ENCODE measurements at places on chromosomes 1 and 21. TPM values are rescaled to one million over a fixed set of nuclear protein-coding genes. Genes with fewer than 3 reads are reported as not detected.

- DNase-seq = no peak
Observed at GRCh38 chr1:58823481-58824010, 39.7 kb upstream of the JUN start.

The SH3BGR gene
- 1.4 TPM for total RNA-seq

DNA sequence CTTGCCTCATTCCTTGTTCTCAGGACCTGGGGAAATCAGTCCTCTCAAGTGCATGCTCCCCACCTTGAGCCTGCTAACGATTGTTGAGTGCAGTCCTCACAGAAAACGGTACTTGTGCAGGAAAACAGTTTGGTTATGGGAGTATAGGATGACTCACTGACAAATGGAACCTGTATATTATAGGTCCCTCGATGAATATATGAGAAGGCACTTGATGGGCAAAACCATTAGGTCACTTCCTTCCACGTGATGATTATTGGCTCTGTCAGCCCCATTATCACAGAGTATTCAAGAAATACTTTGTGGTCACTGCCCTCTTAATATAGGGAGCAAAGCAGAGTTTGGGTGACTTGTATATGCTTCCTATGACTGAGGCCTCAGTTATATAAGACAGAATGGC, 6.2 kb downstream of the CCDC17 start:
- no peak for DNase-seq

DNA sequence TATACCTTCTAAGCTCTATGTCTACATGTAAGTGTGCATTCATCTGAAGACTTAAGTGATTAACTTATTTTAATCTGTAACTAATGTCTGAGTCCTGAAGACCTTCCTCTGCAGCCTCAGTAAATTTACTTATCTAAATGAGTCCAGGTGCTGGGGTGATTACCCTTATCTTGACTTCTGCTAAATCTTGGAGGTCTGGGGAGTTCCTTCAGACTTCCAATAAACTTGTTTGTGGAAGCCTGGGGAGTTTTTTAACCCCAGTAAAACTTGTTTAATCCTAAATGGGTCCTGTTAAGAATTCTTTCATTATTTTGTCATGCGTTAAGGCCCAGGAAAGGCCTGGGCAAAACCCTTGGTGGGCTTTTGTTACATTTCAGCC, 37.0 kb downstream of the RSPH1 start:
- no peak for DNase-seq

The FMO2 gene
- total RNA-seq = not detected

GRCh38 chr1:1337793-1338147, 6.7 kb downstream of the TAS1R3 start:
- peak; percentile 78 for DNase-seq

- DNase-seq = no peak
Observed at GRCh38 chr1:227612658-227613057, 49.3 kb downstream of the ZNF678 start.

The SMCP gene
- total RNA-seq = not detected

DNA sequence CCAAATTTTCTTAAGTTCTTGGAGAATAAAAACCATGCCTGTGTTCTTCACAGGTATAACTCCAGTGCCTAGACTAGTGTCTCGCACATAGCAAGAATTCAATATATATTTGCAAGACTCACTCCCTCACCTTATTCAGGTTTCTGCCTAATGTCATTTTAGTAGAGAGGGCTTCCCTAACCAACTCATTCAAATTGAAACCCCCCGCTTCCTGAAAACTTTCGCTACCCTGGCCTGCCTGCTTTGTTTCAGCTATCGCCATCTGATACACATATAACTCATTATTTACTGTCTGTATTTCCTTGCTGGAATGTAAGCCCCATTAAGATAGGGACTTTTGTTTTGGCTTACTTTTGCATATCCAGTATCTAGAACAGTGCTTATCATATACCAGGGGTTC, 8.6 kb downstream of the YARS1 start:
- no peak for DNase-seq

DNA sequence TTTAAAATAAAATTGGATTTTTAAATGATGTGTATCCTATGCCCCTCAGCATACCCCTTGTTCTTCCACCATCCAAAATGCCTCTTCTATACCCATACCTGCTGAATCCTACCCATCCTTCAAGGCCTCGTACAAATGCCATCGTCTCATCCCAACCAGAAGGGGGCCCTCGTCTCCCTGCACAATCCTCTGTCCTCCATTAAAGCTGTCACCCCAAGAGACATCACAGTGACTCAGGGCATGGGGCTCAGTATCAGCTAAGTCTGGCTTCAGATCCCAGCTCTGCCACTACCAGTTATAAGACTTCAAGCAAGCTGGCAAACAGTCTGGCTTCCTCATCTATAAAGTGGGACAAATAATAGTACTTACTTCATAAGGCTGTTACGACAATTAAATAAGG, 23.8 kb downstream of the IGFN1 start:
- no peak for DNase-seq

DNA sequence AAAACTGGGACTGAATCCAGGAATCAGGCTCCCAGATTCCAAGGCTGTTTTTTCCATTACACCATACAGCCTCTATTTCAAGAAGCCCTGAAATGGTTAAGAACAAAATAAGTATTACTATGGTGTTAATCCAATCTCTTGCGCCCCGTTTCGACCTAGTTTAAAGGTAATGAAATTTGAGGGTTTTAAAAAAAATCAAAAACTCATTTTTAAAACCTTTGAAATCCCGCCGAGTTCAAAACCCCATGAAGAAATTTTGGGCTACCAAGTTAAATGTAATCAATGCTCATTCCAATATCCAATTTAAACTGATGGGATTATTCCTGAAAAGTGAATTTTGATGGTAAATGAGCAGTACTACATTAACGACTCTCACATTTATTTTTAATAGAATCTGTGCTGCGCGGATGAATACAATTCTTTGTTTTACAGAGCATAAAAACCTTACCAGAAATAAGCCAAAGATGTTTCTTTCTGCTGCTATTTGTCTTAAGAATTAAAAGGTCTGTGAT, 767 bp upstream of the EGLN1 start:
- DNase-seq = no peak

GRCh38 chr1:18711003-18711402, 80.4 kb downstream of the PAX7 start:
- DNase-seq = no peak

GRCh38 chr1:203668401-203668800, 41.8 kb downstream of the ATP2B4 start:
- no peak for DNase-seq

- no peak for DNase-seq
Observed at GRCh38 chr1:196607981-196608380, 259 bp downstream of the KCNT2 start.

The RHOU gene
- total RNA-seq = 0.51 TPM

GRCh38 chr1:38476111-38476849, 383.3 kb downstream of the RRAGC start:
- DNase-seq = no peak

DNA sequence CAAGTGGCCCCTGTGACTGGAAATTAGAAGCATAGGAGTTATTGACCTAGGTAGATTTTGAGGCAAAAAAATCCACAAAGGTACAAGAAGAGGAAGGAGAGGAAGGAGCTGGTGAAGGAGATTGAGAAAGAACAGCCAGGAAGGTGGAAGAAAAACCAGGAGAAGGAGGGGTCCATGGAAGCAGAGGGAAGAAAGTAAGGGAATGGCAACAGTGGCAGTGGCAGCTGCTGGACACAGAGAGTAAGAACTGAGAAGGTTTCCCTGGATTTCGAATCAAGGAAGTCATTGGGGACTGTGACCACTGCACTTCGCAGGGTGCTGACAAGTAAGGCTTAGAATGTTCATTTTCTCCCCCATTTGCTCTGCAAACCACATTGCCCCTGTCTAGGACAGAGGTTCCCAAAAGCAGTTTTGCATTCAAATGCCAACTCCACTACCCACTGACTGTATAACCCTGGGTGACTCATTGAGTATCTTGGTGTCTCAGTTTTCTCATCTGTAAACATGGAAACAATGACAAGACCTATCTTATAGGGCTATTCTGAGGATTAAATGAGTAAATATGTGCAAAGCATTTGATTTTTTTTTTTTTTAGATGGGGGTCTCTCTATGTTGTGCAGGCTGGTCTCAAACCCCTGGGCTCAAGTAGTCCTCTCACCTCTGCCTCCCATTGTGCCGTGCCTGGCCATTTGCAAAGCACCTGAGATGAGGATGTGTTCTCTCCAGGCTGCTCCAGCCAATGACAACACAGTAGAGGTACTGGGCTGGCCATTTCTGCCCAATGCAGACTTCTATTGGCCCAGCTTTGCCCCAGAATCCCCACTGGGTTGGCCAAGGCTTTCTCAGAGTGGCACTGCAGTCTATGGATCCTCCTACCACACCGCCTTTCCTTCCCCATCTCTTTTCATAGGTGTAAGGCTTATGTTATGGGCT, 9.3 kb upstream of the CAPN2 start:
- DNase-seq = no peak

DNA sequence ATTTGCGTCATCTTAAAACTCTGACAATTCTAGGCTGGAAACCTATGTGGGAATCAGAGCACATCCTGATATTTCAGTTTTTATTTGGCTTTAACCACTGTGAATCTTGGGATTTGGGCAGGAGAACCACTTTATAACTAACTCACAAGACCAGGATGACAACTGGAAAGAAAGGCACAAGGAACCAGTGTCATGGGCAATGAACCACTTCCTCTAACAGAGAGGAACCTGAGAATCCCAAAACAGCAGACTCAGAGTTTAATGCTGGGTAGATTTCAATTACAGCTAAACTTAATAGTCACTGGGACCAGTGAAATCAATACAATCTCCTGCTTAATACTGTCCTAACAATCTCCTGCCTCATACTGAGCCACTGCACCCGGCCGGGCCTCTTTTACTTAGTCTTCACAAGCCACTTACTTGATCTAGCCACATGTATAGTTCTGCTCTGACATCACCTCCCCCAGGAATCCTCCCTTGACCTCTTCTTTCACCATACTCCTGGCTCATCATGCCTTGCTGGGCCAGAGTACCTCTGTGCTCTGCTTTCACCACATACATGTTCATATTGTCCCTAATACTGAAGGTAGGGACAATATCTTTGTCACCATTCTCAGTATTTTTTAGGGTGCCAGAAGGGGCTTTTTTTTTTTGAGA, 20.2 kb upstream of the SLFNL1 start:
- no peak for DNase-seq

DNA sequence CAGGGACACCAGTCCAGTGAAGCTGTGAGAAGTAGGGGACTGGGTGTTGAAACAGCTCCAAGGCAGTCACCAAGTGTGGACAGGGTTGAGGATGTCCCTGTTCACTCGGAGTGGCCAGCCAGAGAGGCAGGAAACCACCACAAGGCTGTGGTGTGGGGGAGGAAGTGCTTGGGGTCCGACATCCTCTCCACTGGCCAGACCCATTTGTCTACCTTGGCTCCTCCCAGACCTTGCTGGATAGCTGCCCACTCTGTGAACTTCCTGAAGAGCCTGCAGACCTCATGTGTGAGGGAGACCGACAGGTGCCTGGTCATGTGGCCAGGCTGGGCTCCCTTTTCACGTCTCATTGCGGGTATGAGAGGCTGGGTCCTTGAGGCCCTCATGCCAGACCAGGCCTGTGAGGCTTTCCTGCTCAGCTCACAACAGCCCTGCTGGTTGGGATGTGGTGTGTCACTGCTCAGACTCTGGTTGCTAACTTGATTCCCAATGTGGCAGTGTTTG, 21.8 kb downstream of the CYP4B1 start:
- no peak for DNase-seq

DNA sequence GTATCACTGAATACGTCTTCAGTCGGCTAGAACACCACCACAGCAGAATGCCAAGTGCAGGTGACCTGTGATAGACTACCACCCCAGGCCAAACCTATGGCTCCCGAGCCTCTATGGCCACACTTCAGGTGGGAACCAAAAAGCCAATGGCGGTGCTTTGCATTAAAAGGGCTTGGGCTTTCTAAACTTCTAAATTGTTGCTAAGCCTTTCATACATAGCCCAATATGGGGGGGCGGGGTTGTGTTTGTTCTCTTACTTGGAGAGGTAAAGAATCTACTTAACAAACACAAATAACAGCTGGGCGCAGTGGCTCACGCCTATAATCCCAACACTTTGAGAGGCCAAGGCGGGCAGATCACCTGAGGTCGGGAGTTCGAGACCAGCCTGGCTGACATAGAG, 19.7 kb downstream of the USP48 start:
- DNase-seq = no peak

- peak; percentile 62 for DNase-seq
Observed at GRCh38 chr21:44709426-44710293, 1.7 kb downstream of the TSPEAR start.

- no peak for DNase-seq
Observed at GRCh38 chr1:41371630-41372599, 10.7 kb downstream of the FOXO6 start.

The MKNK1 gene
- total RNA-seq = 41.8 TPM

DNA sequence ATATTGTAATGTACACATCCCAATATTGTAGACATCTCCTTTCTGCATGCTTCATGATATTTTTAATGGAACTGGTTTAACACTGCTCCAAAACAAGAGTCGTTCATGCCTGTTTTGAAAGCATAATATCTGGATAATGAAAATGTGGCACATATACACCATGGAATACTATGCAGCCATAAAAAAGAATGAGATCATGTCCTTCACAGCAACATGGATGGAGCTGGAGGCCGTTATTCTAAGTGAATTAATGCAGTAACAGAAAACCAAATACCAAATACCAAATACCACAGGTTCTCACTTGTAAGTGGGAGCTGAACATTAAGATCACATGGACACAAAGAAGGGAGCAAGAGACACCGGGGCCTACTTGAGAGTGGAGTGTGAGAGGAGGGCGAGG, 92.2 kb upstream of the C1orf105 start:
- no peak for DNase-seq

The KCNA3 gene
- 29.5 TPM for total RNA-seq

The LRRC40 gene
- total RNA-seq = 23.3 TPM

- DNase-seq = peak; percentile 92
Observed at GRCh38 chr1:116514708-116515525, 55.9 kb downstream of the CD58 start.

The VHLL gene
- 0.54 TPM for total RNA-seq

GRCh38 chr1:225849925-225850324, 32.3 kb downstream of the TMEM63A start:
- no peak for DNase-seq

DNA sequence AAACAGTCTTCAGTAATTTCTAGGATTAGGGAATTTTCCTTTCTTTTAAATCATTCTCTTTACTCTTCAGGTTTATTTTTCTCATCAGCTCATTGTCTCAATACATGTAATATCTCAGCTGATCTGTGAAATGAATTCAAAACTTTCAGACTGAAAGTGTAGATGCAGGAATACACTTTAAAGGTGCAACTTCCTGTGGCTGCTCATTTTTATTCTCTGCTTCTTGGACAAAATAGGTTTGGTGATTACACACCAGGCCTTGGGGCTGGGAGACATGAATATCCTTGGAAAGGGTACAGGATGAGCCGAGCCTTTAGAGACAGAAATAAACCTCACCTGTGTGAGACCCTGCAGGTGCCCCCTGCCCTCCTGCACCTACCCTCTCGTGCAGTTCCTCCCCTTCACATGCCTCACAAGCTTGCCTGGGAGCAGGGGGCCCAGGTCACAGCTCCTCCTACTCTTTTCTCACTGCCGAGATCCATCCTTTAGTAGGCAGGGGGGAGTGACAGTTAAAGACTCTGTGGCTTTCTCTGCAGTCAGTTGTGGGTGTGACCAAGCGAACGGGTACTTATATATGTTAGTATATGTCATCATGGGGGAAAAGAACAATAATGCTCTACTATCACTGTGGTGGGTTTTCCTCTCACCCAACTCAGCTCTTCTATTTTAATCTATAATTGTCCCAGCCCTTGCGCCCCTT, 23.6 kb downstream of the XCL2 start:
- peak; percentile 81 for DNase-seq
